ENCODE measurements at places on chromosomes 16 and 17.

DNA sequence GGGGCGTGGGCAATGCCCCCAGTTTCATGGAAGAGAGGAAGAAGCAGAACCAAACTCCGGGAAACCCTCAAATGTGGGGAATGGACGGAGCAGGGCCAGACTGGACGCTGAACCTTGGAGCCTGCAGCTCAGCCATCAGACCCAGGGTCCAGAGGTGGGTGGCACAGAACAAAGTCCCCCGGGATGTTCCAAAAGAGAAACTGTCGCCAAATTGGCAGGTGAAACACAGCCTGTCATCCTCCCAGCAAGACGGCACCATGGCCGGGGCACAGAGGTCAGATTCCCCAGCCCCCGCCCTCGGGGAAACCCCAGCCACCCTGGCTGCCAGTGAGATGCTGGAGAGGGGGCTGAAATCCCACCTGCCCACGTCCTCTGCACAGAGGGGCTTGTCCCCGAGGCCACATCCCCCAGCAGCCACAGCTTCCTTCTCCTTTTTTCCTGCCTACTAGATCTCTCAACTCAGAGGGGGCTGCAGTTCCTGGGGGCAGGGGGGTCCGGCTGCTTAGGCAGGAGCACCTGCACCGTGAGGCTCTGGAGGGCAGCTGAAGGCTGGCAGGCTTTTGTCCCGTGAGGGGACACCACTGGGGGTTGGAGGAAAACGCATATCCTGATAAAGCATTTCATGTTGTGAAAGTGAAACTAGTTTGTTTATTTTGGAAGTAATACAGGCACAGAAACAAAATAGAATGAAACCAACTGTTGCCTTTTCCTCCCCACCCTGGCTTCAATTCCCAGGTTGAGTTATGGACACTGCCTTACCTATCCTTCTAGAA, 1.2 kb upstream of the SECTM1 start:
- no peak for DNase-seq

- DNase-seq = no peak
Observed at GRCh38 chr17:7969433-7969832, 33.0 kb upstream of the GUCY2D start.

DNA sequence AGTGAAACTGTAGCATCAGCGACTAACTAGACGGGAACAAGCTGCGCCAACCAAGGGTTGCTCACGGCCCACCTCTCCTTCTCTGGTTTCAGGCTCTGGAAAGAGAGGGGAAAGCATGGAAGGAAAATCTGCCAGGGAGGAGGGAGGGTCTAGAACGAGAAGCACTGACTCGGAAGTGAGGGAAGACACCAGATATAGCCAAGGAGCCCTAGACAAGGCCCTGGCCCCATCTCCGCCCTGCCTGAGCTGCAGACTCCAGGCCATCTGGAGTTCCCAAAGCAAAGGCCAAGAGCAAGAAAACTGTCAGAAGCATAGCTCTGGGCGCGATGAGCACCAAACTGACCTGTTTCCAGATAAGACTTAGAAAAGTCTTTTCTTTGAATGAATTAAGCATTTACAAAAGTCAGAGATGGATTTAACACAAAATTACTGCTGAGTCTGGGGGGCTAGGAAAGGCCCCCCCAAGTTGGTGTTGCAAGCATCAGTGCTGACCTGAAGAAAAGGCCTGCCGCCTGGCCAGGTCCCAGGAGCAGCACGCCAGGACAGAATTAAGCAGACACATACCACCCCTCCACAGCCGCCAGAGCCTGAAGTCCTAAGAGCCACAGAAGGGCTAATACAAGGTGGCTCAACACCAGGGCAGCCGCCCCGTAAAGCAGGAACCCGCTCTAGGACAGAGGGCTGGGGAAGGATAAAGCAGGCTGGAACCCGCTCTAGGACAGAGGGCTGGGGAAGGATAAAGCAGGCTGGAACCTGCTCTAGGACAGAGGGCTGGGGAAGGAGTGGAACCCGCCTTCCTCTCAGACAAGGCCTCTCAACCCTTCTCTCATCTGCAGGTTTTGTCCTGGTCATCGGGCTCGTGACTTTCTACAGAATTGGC, 20.7 kb downstream of the TMEM204 start:
- peak; percentile 62 for DNase-seq

GRCh38 chr16:8961811-8962390, 1.8 kb downstream of the USP7 start:
- DNase-seq = no peak

GRCh38 chr16:88740727-88741055, 34.4 kb downstream of the CTU2 start:
- DNase-seq = no peak

DNA sequence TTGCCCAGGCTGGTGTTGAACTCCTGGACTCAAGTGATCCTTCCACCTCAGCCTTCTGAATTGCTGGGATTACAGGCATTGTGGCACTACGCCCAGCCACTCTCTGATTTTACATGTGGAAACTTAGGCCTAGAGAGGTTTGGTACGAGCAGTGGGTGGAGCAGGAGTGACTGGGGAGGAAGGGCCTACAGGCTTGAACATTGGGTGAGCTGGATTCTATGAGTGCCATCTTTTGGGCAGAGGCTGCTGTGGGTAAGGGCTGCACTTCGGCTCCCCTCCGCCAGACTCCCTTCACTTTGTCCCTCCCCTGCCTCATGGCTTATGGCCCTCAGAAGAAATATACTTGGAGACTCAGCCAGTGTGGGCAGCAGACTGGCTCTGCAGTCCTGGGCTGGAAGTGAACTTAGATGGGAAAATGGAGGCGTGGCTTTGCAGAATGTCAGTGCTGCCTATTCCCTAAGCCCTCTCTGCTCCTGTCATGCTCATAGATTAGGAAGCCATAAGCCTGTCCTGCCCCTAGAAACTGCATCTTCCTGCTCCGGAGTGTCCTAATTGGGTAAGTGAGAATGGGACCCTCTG, 9.5 kb upstream of the MRC2 start:
- no peak for DNase-seq

- no peak for DNase-seq
Observed at GRCh38 chr17:20228860-20229259, 219.7 kb downstream of the SPECC1 start.

DNA sequence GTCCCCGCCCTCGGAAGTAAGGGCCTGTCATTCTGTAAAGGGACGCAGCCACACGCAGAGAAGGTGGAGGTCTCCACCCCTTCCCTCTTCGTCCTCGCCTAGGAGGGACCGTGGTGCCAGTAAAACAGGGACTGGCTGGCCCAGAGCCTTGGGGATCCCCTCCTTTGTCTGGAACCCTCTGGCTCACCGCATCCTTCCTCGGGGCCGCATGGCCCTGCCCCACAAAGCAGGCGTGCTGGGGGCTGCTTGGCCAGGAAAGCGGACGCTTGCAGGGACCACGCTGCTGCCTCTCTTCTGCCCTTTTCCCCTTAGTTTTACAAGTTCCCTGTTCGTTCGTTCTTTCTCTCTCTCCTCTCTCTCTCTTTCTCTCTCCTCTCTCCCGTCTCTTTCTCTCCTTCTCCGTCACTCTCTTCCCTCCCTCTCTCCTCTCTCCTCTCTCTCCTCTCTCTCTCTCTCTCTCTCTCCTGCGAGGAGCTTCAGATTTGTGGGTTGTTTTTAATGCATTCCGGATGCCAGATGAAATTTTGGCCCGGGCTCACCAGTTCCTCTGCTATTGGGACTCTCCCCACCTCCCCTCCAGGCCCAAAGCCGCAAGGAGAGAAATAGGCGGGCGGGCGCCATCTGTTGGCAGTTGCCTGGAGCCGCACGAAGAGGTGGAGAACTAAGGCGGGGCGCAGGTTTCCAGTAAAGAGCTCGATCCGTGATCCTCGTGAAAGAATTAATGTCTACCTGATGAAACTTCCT, 35.1 kb upstream of the CDRT4 start:
- DNase-seq = no peak

- DNase-seq = no peak
Observed at GRCh38 chr17:72971226-72971880, 121.1 kb downstream of the SLC39A11 start.

DNA sequence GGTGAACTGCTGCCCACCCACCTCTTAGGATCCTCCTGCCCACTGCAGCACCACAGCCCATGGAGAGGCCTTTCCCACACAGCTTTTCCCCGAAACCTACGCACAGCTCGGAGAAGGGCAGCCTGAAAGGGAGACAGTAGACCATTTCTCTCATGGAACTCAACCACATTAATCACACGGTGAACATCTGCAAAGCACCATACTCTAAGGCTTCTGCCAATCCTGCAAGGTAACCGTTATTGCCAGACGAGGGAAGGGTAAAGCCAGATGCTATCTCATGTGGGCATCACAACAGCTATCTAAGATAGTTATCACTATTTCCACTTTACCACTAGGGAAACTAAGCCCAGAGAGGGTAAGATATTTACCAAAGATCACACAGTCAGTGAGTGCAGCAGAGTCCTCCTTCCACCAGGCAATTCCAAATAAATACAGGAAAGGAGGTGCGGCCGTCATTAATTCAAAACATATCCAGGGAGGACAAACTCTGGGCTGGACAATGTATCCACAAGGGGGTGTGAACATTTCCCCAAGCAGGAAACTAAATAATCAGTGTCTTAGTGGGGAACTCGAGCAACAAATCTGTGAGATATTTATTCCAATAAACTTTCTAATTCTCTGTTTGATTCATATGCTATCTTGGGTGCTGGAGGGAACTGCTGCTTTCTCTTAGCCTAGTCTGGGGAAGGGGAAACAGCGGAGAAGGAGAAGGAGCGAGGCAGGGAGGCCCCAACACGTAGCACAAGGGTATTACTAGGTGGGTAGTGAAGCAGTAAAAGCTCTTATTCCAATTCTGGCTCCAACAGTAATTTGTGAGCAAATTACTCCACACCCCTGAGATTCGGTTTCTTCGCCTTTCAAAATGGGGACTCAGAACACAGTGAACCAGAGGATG, 723 bp downstream of the TMEM186 start:
- no peak for DNase-seq

DNA sequence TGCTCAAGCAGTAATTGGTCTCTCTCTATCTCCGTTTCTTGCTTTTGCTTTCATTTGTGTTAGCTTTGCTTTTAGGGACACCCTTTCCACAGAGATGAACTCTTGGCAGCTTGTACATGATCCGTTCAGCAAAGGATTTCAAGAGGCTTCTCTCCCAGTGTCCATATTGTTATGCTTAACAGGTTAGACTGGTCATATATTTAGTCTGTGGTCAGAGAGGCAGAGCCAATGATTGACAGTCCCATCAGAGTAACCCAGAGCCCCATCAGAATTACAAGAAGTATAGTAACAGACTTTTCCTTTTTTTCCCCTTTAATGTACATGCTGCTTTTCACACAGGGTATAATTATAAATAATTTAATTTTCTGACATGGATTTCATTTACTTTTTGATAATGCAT, 34.4 kb downstream of the GDPD1 start:
- no peak for DNase-seq

DNA sequence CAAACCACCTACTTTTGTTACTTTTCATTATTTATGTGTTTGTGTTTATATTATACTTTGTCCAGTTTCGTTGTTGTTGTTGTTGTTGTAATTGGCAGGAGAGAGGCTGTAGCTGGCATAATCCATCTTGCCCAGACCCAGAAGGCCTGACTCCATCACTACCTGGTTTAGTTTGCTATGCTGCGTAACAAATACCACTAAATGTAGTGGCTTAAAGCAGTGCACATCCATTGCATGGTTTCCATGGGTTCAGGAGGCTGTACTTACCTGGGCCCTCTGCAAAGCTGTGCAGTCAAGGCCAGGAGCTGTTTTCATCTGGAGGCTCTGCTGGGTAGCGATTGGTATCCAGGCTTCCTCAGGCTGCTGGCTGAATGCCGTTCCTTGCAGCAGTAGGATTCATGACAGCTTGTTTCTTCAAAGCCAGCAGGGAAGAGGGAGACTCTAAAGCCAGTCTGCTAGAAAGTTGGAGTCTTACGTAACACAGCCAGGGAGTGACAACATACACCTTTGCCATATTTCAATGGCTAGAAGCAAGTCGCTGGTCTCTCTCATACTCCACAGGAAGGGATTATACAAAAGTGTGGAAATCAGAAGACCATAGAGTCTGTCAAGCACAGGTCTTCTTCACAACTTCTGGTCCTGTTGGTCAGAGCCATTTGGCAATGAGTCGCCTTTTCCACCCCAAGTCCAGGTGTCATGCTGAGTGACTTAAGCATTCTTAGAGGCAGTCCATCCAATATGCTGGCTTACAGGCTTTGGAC, 41.1 kb downstream of the TNRC6C start:
- no peak for DNase-seq

DNA sequence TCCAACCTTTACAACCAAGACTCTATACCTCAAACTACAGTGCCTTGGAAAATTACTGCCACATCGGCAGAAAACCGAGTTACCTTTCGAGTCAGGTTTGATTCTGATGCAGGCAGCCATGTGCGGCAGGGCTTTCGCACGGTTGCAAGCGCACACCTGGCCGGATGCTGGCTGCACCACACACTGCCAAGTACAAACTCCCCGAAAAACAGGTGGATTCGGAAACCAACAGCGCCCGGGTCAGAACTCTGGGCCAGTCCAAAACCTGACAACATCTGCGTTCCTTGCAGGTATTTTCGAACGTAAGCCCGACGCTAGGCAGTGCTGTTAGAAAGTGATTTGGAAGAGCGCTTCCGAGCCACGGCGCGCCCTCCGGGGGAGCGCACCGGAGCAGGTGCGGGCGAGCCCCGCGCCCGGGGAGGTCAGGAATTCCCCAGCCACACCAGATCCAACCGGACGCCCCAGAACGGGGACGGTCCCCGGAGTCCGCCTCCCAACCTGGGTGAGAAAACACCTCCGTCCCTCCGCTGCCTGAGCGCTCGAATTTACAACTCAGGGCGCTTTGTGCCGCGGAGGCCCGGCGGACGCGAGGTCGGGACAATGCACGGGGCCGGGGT, 1.2 kb downstream of the USP7 start:
- no peak for DNase-seq

GRCh38 chr17:77619851-77620250, 338.7 kb upstream of the TNRC6C start:
- DNase-seq = no peak

DNA sequence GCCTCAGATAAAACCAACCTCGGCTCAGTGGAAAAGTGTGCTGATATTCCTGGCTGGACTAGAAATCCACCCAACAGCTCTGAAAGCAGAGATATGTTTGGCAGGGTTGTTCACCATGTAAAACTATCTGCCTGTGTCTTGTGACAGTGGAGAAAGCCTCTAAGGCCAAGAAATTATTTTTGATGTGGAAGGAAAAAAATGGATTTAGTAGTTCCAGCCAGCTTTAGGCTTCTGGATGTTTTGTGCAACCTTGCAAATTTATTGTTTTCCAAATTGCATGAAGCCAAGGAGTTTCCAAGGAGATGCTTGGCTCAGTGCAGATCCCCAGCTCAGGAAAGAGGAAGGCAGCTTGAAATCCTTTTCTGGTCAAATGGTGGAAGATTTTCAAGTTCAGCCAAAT, 31.6 kb downstream of the TEKT5 start:
- DNase-seq = no peak

- peak; percentile 26 for DNase-seq
Observed at GRCh38 chr17:50151937-50152547, 1.6 kb upstream of the PPP1R9B start.
